NCI-H510A (cell line): ENCODE measurements at places on chromosomes 7 and 10.

DNA sequence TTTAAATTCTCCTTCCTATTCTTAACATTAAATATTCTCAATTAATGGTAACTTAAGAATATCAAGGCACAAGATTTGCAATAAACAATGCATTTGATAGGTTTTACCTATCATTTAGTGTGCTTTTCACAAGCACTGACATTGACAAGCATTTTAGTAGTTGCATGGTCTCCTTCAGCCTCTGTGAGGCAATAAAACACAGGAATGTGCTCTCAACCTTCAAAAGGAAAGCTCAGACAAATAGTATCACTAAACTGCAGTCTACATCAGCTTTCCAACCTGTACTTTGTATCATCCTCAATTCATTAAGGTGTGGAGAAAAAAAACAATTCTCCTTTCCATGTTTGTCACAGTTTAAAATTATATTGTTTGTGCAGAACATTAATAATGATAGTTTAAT is 51.1 kb upstream of the TSPAN13 start:
- no peak for DNase-seq

DNA sequence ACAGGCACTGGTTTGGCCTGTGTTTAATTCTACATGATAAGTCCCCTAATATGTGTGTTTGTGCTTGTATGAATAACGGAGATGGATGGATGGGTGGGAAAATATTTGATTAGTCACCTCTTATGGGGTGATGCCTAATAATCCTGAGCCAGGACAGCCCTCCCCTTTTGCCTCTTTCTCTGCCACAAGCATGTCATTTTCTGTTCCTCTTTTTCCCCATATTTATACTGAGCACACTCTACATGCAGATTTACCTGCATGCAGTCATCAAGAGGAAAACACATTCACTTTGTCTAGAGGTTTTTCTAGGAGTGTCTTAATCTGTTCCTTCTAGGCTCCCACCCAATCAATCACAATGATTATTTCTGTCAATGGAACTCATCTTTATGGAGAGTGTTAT is 111.6 kb upstream of the TBX20 start:
- DNase-seq: no peak

GRCh38 chr10:78656417-78657162 is 412.2 kb upstream of the ZMIZ1 start:
- DNase-seq: no peak

DNA sequence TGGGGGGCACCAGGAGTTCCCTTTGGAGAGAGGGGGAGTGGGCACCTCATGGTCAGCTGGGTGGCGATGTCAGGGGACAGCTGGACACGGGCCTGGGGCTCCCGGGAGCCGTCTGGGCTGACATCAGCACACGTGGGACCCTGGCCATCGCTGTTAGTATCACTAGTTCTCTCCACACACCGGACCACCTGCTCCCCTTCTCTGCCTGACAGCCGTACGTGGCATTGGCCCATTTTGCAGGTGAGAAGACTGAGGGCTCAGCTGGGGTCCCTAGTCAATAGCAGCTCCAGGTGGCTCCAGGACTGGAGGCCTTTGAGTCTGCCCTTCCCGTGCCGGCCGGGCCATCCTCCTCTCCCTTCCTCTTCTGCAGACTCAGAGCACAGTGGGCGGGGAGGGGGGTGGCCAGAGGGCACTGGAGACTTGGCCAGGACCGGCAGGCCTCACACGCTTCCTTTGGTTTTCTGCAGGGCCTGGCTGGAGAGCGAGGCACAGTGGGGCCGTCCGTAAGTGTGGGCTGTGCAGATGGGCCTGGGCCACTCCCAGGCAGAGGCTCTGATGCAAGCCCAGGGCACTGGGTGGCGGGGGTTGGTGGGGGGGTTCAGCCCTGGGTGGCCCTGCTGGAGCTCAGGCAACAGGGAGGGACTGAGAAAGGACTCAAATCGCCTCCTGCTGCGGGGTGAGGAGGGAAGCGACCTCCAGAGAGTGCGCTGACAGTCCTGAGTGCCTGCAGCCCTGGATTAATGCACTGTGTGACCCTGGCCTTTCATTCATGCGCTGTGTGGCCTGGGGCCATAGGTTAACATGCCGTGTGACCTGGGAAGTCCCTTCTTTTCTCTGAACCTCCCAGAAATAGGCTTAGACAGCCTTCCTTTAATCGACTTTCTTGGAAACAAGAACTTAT is 78.2 kb downstream of the MYL10 start:
- no peak for DNase-seq

DNA sequence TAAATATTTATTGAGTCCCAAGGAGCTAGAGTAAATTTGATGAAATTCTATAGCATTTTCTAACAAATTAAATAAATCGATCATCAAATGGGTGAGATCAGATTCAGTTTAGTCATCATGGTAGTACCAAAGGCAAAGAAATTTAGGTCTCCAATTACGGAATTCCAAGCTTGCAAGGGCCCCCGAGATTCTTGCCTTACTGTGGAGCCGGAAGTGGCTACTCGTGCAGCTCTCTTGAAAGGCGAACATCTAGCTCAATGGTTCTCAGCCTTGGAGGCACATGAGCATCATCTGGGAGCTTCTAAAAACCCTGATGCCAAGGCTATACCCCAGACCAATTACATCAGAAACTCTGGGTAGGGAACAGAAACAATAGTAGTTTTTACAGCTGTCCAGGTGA is 117.9 kb upstream of the PRR15 start:
- no peak for DNase-seq

DNA sequence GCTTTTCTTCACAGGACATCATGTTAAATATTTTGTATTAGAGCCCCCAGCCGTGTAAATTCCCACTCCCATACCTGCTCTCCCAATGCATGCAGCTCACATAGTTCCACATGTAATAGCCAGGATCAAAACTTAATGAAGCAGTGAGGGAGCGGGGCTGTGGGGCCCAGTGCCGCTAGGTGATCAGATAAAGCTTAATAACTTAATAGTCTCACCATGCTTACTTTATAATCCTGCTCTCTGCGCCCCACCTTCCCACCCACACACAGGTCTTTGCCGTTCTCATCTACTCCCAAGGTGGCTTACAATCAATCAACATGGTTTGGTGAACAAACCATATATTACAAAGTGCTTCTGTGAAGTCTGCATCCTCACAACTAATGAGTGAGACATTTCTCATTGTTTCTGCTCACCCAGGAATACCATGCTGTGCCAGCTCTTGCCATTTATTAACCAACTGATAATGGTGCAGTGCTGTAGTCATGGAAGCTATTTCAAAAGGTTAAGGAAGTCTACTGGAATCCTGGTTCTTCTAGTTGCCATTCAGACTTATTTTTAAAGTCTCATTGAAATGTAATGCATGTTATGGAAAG is 156.4 kb downstream of the CTTNBP2 start:
- no peak for DNase-seq

- no peak for DNase-seq
These were observed at the start of gene SPOCK2 for GRCh38 chr10:72087969-72088888. TSS of gene SPOCK2 (minus strand) at chr10:72088551. CDS start at chr10:72088328, 223 bp downstream.

DNA sequence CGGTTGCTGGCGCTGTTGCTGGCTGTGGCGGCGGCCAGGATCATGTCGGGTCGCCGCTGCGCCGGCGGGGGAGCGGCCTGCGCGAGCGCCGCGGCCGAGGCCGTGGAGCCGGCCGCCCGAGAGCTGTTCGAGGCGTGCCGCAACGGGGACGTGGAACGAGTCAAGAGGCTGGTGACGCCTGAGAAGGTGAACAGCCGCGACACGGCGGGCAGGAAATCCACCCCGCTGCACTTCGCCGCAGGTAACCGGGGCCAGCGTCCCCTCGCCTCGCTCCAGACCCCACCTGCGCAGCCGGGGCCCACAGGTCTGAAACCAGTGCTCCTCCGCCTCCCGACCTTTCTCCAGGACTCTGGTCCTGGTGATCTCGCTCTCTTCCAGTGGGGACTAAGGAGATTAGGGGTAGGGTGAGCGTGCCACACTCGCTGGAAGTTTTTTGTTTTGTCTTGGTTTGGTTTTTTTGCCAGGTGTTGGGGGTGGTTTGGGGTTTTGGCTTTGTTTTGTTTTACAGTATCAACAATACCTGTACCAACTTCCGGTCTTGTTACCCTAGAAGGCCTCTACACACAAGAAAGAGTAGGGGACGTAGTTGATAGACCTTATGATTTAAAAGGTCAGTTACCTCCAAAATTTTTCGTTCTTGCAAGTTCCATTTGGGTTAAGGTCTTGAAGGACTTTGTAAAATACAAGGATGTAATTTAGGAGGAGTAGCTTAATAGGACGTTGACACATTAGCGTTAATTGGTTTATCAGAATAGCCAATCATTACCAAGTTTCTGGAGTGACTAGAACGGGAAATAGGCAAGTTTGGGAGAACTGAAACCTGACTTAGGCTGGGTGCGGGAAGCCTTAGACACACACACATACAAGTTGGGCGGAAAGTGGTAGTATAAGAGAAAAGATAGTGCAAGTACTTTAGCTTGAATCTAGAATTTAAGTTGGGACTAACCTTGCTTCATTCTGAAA is 704 bp downstream of the TNKS2 start:
- DNase-seq: peak; percentile 9

- no peak for DNase-seq
These were observed 8.0 kb downstream of the GRK5 start for GRCh38 chr10:119215371-119215770.

GRCh38 chr7:74165867-74166593 is 8.1 kb upstream of the EIF4H start:
- DNase-seq: no peak

- DNase-seq: no peak
These were observed 174.6 kb upstream of the PLPP4 start for GRCh38 chr10:120282421-120282820.

- DNase-seq: no peak
These were observed 417.2 kb downstream of the PLXDC2 start for GRCh38 chr10:20233423-20233822.

GRCh38 chr7:90677486-90678404 is 81.6 kb downstream of the CDK14 start:
- DNase-seq: no peak

DNA sequence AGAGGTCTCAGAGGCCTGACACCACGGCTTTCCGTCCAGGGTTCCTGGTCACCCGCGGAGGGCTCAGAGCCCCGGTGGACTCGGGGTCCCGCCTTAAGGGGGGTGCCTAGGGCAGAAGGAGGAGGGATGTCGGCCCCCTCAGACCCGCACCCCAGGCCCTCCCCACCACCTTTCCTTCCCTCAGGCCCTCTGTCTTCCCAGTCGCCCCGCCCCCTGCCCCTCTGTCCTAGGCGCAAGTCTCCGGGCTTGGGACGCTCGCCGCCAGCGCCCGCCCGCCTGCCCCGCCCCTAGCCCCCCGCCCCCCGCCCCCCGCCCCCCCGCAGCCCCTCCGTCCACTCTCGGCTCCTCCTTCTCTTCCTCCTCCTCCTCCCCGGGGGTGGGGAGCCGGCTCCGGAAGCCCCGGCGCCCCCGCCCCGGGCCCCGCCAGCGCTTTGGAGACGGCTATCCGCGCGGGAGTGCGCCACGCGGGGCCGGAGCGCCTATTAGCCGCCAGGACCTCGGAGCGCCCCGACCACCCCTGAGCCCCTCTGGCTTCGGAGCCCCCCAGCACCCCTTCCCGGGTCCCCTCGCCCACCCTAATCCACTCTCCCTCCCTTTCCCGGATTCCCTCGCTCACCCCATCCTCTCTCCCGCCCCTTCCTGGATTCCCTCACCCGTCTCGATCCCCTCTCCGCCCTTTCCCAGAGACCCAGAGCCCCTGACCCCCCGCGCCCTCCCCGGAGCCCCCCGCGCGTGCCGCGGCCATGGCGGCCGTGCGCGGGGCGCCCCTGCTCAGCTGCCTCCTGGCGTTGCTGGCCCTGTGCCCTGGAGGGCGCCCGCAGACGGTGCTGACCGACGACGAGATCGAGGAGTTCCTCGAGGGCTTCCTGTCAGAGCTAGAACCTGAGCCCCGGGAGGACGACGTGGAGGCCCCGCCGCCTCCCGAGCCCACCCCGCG is at the start of gene AEBP1:
TSS of gene AEBP1 (plus strand) at position 423 of the 937 bp plus-strand sequence. CDS start at position 744, 321 bp downstream.
- no peak for DNase-seq

- no peak for DNase-seq
These were observed 32.8 kb downstream of the HIPK2 start for GRCh38 chr7:139744768-139745677.

DNA sequence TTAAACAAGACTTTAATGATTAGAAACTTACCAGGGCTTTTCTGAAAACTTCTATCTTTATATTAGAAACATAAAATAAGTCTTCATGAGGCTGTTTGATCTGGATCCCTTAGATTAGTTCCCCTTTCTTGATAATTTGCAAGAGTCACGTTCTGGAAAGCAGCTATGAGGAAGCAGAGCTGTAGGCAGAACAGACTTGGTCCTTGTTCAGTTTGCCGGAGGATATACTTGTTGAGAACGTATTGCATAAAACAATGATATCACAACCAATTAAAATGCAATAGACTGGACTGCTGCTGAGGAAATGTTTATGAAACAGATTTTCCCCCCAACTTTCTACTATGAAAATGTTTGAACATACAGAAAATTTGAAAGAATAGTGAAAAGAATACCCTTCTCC is 2.8 kb downstream of the SAMD9L start:
- no peak for DNase-seq

- no peak for DNase-seq
These were observed 71.1 kb downstream of the ATRNL1 start for GRCh38 chr10:115164220-115164619.

DNA sequence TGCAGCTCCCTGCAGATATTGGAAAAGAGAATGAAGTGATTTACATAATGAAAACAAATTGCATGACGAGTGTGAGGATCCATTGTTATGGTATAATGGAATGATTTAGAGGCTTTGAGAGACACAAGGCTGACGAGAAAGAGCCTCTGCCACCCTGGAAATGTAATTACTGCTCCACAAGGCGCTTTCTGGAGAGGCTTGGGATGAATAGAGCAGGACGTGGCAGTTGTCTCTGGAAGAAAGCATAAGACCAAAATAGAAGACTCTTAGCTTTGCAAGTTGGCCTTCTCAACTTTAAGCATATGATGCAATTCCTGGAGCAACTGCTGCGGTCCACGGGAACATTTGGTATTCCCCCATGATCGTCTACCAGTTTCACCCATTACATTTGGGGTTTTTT is 181.9 kb upstream of the TCF7L2 start:
- no peak for DNase-seq

- DNase-seq: no peak
These were observed 7.0 kb downstream of the NAPEPLD start for GRCh38 chr7:103141753-103142404.
